ENCODE measurements at places on chromosomes 7 and 10.

DNA sequence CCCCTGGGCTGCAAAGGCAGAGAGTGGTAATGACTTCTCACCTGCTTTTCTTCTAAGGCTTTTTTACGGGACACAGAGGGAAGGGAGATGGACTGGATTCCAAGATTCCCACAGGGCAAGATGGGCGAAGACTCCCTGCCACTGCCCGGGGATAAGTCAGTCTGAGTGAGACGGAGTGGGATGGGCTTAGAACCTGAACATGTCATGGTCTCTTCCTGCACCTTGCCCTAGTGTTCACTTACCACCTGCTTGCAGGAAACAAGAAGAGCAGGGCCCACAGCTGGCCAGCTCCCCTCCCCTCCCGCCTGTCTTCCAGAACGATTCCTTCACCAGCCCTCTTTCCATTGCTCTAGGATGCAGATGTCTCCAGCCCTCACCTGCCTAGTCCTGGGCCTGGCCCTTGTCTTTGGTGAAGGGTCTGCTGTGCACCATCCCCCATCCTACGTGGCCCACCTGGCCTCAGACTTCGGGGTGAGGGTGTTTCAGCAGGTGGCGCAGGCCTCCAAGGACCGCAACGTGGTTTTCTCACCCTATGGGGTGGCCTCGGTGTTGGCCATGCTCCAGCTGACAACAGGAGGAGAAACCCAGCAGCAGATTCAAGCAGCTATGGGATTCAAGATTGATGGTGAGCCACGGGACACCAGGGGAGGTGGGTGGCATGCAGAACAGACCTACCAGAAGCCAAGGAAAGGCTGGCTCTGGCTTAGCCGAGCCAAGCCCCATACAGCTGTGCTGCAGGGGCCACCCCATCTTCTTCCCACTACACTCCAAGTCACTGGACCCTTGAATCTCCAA is 1.3 kb downstream of the SERPINE1 start:
- no peak for DNase-seq

- DNase-seq, result no peak
These were observed 22.0 kb downstream of the TES start for GRCh38 chr7:116232350-116232749.

GRCh38 chr7:23017309-23017708 is 3.4 kb upstream of the HYCC1 start:
- DNase-seq, result no peak

- no peak for DNase-seq
These were observed 571.6 kb downstream of the SH2D4B start for GRCh38 chr10:81109200-81109752.

GRCh38 chr10:35268323-35268722 is 68.0 kb upstream of the CCNY start:
- DNase-seq, result no peak

GRCh38 chr10:77264107-77264506 is 373.5 kb downstream of the KCNMA1 start:
- no peak for DNase-seq

All from NCI-H146 (cell line).